ENCODE measurements at places on chromosomes 6 and 20. TPM values are rescaled to one million over a fixed set of nuclear protein-coding genes. Genes with fewer than 3 reads are reported as not detected.

ADGRF1 gene
- not detected for polyA plus RNA-seq

TRIM15 gene
- not detected for polyA plus RNA-seq

EPHA7 gene
- polyA plus RNA-seq, result 33.8 TPM

VSTM2L gene
- 23.6 TPM for polyA plus RNA-seq

SUMO4 gene
- 2.7 TPM for polyA plus RNA-seq

PKHD1 gene
- polyA plus RNA-seq, result not detected

FAM83C gene
- polyA plus RNA-seq, result not detected

NEURL2 gene
- polyA plus RNA-seq, result not detected

KHDC1L gene
- polyA plus RNA-seq, result not detected

BRPF3 gene
- polyA plus RNA-seq, result 5.0 TPM

HNF4A gene
- polyA plus RNA-seq, result not detected

TEAD3 gene
- polyA plus RNA-seq, result 0.19 TPM

NDUFAF5 gene
- polyA plus RNA-seq, result 92.6 TPM

FAM217A gene
- not detected for polyA plus RNA-seq
